ENCODE measurements at places on chromosomes 1 and 21.

DNA sequence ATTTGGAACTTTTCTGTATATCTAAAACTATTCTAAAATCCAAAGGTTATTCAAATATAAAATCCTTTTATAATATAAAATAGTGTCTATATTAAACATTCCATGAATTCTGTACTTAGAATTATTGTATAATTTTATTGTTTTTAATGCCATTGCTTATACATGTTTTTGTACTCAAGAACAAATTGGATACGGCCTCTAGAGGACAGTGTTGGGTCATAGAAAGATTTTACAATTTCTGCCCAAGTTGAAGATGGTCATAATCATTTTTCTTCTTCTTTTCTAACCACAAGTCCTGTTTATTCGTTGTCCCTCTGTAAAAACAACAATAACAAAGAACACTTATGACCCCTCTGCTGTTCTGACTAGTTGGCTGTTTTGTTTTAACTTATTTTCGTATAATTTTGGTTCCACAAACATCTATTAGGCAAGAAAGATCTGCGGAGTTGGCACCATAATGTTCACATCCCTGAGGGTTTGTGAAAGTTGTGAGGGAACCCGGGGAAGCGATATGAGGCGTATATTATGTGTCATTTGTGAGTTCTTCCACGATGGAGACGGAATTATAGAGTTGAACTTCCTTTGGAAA is 75.7 kb upstream of the KIF26B start:
- no peak for DNase-seq

DNA sequence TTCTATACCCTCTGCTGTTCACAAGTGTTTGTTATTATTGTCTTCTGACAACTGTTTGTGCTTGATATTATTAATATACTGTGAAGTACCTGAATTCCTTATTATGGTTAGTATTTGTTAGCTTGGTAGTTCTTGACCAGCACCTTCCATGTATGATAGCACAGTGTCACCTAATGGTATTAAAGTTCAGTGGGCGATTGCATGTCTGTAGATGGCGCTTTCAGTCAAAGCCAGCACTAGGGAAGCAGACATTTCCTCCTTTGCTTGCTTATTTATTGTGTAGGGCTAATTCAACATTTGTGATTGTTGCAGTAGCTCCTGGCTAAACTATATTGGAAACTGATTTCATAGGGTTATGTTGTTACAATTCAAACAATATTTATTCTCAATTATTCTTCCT is 218.0 kb downstream of the ZP4 start:
- DNase-seq: no peak

- DNase-seq: no peak
Measured at GRCh38 chr21:16550917-16551741, 821.3 kb downstream of the USP25 start.

DNA sequence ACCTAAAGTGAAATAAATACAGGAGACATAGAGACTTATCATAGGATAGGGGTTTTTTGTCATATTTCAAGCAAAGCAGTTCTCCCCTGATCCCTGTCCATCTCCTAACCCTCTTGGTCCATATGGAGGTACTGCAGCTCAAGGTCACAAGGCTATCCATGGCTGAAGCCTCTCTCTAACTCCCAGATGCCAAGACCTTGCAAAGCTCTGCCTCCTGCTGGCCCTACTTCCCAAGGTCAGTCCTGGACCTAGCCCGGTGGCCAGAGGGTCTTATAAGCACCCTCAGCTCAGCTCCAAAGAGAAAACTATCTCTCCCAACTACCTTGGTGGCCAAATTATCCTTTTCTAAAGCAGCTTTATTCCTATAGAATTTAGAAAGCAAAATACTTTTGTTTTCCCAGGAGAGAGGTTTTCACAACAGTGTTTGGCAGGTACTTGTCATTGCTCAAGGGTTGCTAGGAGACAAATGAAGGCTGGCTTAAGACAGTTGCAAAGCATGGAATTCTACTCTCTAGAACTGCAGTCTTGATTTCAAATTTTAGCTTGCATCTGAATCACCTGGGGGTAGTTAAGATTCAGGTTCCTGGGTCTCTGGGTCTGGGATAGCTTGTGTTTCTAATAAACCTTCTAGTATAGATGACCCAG is 121.5 kb downstream of the XCL2 start:
- no peak for DNase-seq

DNA sequence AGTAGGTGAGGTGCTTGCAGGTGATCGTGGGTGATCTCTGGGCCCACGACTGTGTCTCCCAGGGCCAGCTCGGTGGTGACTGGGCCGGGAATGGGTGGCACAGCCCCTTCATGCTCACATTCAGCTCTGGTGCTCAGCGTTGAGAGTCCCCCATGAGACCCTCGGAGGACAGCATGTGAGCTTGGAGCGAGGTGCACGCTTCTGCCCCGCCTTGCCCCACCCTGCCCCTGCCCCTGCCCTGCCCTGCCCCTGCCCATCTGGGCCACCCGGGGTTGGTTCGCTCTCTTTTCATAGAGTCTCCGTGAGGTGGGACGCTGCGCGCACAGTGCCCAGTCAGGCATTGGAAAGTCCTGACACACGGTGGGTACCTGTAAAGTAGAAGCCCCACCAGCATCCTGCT is 75.3 kb upstream of the ACTL8 start:
- DNase-seq: no peak

DNA sequence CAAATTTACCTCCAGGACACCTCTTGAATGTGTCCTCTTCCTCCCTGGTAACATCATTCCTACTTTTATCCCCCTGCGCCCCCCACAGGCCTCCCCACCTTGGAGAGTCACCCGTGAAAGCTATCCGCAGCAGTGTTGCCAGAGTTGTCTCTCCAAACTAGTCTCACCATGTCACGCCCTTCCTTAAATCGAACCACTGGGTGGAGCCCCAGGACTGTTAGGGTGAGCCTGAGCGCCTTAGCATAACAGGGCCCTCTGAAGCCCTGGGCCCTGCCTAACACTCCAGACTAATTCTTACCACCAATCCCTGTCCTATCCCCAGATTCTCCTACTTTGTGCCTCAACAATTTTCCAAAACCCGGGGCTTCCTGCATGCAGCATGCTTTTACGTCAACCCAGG is 35.0 kb downstream of the HSD3B2 start:
- no peak for DNase-seq

DNA sequence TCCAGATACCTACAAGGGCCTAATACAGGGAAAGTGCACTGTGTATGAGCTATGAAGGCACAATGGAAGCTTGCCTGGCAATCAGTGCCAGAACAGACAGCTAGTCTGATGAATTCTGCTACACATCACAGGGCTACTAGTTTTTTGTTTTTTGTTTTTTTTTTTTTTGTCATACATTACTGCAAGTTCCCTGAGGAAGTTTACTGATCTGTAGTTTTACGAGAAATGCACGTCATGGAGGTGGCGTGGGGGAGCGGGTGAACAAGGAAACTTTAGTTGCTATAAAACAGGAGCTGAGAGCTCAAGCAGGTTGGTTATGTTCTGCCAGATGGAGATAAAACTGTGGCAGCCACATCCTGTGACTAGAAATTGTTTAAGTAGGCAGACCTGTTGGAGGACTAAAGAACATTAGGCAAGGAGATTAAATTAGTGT is 17.7 kb downstream of the PTPRC start:
- peak; percentile 73 for DNase-seq

- no peak for DNase-seq
Measured at GRCh38 chr1:247322442-247322841, 9.2 kb downstream of the ZNF496 start.

DNA sequence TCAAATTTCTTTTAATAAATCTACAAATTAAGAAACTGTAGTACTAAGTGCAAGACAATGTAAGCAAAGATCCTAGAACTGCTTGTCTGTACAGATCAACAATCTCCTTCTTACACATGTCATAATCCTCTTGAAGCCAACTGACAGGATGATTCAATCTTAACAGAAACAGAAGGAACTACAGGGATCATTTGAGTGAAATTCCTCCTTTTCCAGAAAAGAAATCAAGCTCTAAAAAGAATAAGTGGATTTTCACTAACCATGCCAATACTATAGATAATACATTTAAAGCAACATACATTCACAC is 53.2 kb downstream of the RAB3GAP2 start:
- no peak for DNase-seq

GRCh38 chr21:45644041-45644906 is 749 bp downstream of the PCBP3 start:
- peak; percentile 34 for DNase-seq

DNA sequence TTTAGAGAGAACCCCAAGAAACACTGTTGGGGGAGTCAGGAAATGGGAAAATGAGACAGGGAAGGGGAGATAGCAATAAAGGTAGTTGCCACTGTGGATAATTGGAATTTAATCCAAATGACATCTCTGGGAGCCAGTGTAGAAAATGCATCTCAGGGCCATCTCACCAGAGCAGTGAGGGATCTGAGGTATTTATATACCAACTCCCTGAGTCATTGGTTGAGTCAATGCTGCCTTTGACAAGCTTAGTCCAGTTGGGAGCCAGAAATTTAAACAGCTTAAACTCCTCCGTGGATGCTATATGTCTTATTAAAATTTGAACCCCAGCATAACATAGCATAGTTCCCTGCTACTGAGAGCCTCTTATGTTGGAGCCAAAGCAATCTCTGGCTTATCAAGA is 140.3 kb downstream of the SLC30A10 start:
- no peak for DNase-seq

- peak; percentile 19 for DNase-seq
Measured at GRCh38 chr1:95352767-95353166, 118.8 kb downstream of the RWDD3 start.

- no peak for DNase-seq
Measured at GRCh38 chr21:36188937-36189336, 32.3 kb downstream of the DOP1B start.

GRCh38 chr1:64826991-64827390 is 82.1 kb downstream of the RAVER2 start:
- DNase-seq: no peak

DNA sequence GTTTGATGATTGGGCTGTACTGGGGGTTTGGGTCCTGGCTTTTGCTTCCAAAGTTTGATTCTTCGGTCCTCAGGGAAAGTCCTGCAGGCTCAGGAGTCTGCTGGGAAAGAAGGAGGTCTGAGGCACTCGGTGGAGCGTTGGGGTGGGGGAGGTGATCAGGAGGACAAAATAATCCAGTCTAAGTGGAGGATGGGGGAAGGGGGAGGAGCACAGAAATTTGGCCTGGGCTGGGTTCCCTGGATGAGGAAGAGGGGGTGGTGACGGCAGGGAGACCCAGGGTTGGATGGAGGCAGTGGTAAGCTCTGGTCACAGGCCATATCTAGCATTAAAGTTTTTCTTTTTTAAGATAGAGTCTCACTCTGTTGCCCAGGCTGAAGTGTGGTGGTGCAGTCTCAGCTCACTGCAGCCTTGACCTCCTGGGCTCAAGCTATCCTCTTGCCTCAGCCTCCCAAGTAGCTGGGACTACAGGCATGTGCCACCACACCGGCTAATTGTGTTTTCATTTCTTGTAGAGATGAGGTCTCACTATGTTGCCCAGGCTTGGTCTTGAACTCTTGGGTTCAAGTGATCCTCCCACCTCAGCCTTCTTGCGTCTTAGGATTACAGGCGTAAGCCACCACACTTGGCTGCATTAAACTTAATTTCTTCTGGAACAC is 6.8 kb downstream of the SH2D2A start:
- no peak for DNase-seq

DNA sequence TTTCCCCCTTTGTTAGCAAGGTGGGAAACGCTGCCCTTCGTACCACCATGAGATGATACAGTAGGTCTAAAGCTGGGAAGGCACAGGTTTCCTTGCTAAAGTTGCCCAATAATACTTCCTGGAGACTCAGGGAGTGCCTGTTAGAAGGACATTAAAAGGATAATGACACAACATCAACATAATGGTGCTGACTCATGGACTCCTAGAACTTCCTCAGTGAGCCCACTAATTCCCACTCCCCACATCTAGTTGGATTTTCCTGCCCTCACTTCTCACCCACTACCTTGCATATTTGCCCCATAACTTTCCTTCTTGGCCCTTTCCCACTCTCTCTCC is 17.5 kb downstream of the CFAP45 start:
- DNase-seq: no peak

GRCh38 chr1:103529746-103530145 is 4.2 kb downstream of the RNPC3 start:
- peak; percentile 4 for DNase-seq

DNA sequence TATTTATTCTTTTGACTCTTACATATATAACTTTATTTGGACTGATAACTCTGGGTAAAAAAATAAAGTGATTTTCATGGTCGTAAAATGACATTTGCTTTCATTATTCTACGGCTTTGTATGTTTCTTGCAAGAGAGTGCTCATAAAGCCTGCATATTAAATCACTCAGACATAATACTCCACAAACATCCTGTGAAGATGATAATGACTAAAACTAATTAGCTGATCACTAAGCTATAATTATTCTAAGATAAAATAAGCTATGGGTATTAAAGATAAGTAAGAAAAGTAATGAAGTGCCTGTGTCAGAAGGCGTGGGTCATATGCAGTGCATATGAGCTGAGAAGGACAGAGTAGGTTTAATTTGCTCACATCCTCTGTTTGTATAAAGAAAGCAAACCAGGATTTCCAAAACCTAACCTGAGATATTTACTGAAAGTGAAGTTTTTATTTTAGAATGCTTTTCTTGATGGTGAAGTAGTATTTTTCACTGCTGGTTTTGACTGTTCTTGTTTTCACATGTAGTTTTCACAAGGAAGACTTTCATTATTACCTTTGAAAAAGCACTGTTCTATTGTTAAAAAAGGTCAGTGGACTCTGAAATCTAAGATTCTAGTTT is 278.8 kb downstream of the AMY1C start:
- no peak for DNase-seq

- peak; percentile 89 for DNase-seq
Measured at GRCh38 chr1:161098210-161099068, at the start of gene KLHDC9. TSS of gene KLHDC9 (plus strand) at chr1:161098361. CDS start at chr1:161098536, 175 bp downstream.

- DNase-seq: no peak
Measured at GRCh38 chr1:208892147-208892546, 648.0 kb upstream of the PLXNA2 start.

DNA sequence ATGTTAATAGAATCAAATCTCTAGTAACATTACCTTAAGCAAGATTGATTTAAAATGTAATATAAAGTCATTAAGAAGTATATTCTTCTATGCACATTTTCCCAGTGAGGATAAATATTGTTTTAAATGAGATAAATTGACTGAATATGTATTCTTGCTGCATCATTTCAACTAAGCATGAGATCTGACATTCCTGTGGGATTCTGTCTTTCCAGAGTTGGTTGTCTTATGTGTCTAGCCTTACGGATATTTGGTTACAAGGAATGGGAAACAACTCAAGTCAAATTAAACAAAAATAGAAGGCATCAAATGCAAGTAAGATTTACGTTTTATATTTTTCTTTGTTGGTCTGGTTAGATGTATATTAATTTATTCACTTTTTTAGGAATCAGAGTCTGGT is 287.5 kb downstream of the PTGER3 start:
- no peak for DNase-seq

GRCh38 chr1:180253585-180254495 is 23.8 kb downstream of the LHX4 start:
- no peak for DNase-seq

- DNase-seq: no peak
Measured at GRCh38 chr21:25980710-25981109, 189.9 kb downstream of the APP start.

- no peak for DNase-seq
Measured at GRCh38 chr1:218366322-218367052, 21.4 kb downstream of the TGFB2 start.

- DNase-seq: no peak
Measured at GRCh38 chr1:235757587-235758096, 108.1 kb upstream of the GNG4 start.

- peak; percentile 87 for DNase-seq
Measured at GRCh38 chr1:41573785-41574713, 89.6 kb upstream of the EDN2 start.

- no peak for DNase-seq
Measured at GRCh38 chr1:227328405-227329019, 10.2 kb upstream of the CDC42BPA start.

Measured in left colon (tissue), 2 donors.